ENCODE measurements at places on chromosomes 2 and 18.

DNA sequence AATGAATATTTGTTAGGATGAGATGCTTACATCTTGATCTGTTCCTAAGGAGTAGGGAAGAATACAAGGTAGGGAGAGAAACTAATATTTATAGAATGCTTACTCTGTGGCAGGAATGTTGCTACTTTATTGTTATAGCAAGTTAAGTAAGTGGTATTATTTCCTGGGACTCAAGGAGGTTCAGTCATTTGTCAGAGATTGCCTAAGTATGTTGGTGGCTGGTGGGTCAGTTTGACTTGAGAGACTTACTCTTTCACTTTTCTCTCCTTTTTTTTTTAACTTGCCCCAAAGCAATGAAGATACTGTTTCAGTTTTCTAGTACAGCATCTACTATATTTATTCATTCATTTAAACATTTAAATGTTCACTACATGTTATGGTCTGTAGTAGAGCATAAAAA is 209.2 kb upstream of the STON1 start:
- DNase-seq = no peak

GRCh38 chr2:3727397-3728045 is 24.1 kb downstream of the DCDC2C start:
- DNase-seq = no peak

DNA sequence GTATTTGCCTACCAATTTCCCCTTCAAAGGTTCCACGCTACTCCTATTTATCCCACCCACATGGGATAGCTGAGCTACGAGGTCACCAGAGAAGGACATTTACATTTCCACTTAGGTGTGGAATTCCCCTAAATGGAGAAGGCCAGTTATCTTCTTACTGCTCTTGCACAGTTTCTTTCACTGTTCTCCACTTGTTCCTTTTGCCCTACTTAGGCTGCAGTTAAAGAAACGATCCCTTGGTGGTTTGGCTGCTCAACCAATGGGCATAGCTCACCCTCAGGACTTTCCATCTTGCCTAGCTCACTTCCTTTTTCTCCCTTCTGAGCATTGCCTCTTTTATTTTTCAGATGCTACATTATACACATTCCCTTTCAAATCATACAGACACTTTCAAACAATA is 11.2 kb upstream of the NABP1 start:
- DNase-seq = peak; percentile 64

GRCh38 chr18:3653263-3653850 is 203.4 kb downstream of the TGIF1 start:
- peak; percentile 24 for DNase-seq

DNA sequence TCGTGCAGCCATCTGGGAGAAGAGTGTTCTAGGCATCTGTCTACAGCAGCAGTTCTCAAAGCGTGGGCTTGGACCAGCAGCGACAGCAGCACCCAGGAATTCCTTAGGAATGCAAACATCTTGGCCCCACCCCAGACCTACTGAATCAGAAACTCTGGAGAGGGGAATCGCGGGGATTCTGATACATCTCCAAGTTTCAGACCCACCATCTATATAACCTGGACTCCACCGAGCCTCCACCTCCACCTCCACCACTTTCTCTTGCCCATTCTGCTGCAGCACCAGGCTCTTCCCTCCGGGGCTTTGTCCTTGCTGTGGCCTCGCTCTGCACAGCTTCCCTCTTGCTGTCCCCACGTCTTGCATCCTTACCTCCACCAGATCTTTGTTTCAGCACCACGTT is 256.4 kb downstream of the BCL2 start:
- DNase-seq = no peak

- no peak for DNase-seq
Observed at GRCh38 chr2:226836548-226836885, 663 bp downstream of the RHBDD1 start.

GRCh38 chr18:31581498-31582197 is 10.0 kb upstream of the TTR start:
- DNase-seq = no peak

- DNase-seq = no peak
Observed at GRCh38 chr2:27795868-27796277, 24.4 kb downstream of the MRPL33 start.

DNA sequence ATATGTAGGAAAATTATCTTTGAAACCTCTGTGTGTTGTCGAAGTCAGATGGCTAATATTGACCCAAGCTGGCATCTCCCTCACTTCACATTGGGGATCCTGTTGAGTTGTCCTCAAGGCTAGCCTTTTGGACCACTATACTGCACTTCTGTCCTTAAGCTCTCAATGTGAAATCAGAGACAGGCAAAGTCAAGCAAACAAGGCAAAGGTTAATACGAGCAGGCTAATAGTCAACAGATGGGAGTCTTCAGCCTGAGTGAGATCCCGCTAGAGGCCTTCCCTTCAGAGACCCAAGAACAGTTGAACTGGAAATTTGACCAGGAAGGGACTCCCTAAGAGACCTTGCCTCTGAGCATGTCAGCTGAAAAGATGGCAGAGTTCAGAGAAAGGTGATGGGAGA is 475.4 kb downstream of the PARD3B start:
- DNase-seq = no peak

GRCh38 chr2:130963849-130964793 is 127.4 kb downstream of the ARHGEF4 start:
- DNase-seq = peak; percentile 30

- no peak for DNase-seq
Observed at GRCh38 chr18:48371854-48372602, 37.2 kb downstream of the ZBTB7C start.

- peak; percentile 6 for DNase-seq
Observed at GRCh38 chr18:10559553-10560451, 34.0 kb downstream of the NAPG start.

DNA sequence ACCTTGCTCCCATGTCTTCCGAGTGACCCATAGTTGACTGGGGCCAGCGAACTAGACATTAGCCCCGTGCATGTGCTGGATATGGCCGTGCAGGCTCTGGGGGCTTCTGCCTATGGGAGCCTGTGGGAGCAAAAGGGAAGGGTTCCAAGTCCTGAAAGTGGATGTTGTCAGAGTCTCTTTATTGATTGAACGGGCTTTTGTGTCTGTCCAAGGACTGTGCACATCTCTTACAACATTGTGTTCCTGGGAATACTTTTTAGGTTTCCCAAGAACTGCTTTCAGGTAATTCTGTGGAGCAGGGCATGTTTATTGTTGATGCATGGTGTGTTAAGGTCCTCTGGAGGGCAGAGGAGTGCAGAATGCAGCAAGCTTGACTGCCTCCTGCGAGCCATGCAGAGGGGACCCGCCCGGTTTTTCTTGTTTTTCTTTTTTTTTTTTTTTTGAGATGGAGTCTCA is 5.0 kb downstream of the RNF144A start:
- DNase-seq = no peak

- no peak for DNase-seq
Observed at GRCh38 chr2:145739681-145740080, 1219.8 kb upstream of the ZEB2 start.

- DNase-seq = no peak
Observed at GRCh38 chr2:219613461-219614070, 13.9 kb upstream of the SLC4A3 start.
